ENCODE measurements at places on chromosomes 1 and 21. TPM values are rescaled to one million over a fixed set of nuclear protein-coding genes. Genes with fewer than 3 reads are reported as not detected.

The PRR9 gene
- not detected for total RNA-seq

GRCh38 chr1:166925810-166926478, 49.4 kb downstream of the ILDR2 start:
- no peak for DNase-seq

DNA sequence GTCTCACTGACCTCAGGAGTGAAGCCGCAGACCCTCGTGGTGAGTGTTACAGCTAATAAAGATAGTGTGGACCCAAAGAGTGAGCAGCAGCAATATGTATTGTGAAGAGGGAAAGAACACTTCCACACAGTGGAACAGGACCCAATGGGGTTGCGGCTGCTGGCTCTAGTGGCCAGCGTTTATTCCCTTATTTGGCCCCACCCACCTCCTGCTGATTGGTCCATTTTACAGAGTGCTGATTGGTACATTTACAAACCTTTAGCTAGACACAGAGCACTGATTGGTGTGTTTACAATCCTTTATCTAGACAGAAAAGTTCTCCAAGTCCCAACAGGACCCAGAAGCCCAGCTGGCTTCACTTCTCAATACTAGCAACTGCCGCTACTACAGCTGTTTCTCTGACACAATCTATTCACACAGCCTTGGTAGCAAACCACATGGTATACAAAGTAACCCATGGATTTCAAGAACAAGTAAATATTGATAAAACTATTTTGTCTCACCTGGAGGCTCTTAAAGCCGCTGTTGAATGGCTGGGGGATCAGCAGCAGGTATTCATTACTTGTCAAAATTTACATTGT, 25.3 kb upstream of the ITLN1 start:
- DNase-seq, result no peak

- no peak for DNase-seq
Observed at GRCh38 chr1:43431676-43432075, 22.1 kb downstream of the HYI start.

Measured in left ventricle myocardium superior (tissue), 1 donor.